ENCODE measurements at places on chromosomes 3 and 15. TPM values are rescaled to one million over a fixed set of nuclear protein-coding genes. Genes with fewer than 3 reads are reported as not detected.
A peak's percentile ranks its signal among the peaks of the same experiment; 100 is the strongest.

GP5 gene
- total RNA-seq, result 1.1 TPM

CD200R1 gene
- under 0.01 TPM for total RNA-seq

MGA gene
- 29.9 TPM for total RNA-seq

ANKRD63 gene
- total RNA-seq, result not detected

CAPN3 gene
- 369 TPM for total RNA-seq

CHRFAM7A gene
- total RNA-seq, result 19.9 TPM

TMCO5A gene
- not detected for total RNA-seq

GRCh38 chr3:24162929-24163328 is 217.8 kb downstream of the NR1D2 start:
- no peak overlapping the region for H3K4me3 ChIP-seq
- no peaks in the 10 kb centered on the region for H3K36me3 ChIP-seq
- H3K27ac ChIP-seq, result no peak overlapping the region
- peaks cover 6% of the 10 kb centered on the region for H3K4me1 ChIP-seq
- H3K27me3 ChIP-seq, result no peaks in the 10 kb centered on the region

DNA sequence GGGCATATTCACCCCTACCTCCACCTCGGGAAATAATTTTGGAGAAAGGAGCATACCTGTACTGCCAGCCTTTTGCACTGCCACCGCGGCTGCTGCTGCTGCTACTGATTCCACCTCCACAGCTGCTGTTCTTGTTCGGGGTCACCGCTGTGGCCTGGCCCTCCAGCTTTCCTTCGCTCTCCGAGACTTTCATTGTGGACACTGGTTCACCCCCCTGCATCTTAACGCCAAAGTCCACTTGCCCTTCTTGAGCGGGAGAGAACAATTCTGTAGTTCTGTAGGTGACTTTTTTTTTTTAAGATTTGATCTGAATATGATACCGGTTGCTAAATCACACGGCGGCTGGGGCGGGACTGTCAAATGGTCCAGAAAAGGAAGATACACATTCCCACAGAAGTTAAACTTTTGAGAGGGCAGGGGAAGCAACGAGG is 701 bp downstream of the OSBPL11 start:
- no peaks in the 10 kb centered on the region for H3K36me3 ChIP-seq
- no peak for DNase-seq
- peak overlapping the region; percentile 80 for H3K4me3 ChIP-seq
- H3K4me1 ChIP-seq, result peaks cover 55% of the 10 kb centered on the region

- H3K4me3 ChIP-seq, result no peak overlapping the region
- no peak for DNase-seq
- H3K27ac ChIP-seq, result peak overlapping the region; percentile 71
- no peaks in the 10 kb centered on the region for H3K36me3 ChIP-seq
- H3K27me3 ChIP-seq, result no peaks in the 10 kb centered on the region
Observed at GRCh38 chr15:59168536-59168935, 38.1 kb upstream of the LDHAL6B start.

GRCh38 chr3:8512234-8512633 is 10.6 kb downstream of the LMCD1 start:
- H3K27me3 ChIP-seq, result no peaks in the 10 kb centered on the region
- no peak overlapping the region for H3K4me3 ChIP-seq
- H3K36me3 ChIP-seq, result no peaks in the 10 kb centered on the region
- DNase-seq, result no peak
- peak overlapping the region; percentile 20 for H3K27ac ChIP-seq
- H3K4me1 ChIP-seq, result peaks cover 45% of the 10 kb centered on the region

GRCh38 chr15:101246824-101247745 is 4.8 kb downstream of the CHSY1 start:
- H3K4me1 ChIP-seq, result peaks cover 60% of the 10 kb centered on the region
- DNase-seq, result no peak
- H3K27ac ChIP-seq, result peak overlapping the region; percentile 48
- no peaks in the 10 kb centered on the region for H3K27me3 ChIP-seq
- H3K36me3 ChIP-seq, result no peaks in the 10 kb centered on the region

GRCh38 chr3:166582236-166582635 is 745.0 kb upstream of the BCHE start:
- H3K27me3 ChIP-seq, result no peaks in the 10 kb centered on the region
- no peaks in the 10 kb centered on the region for H3K4me1 ChIP-seq
- DNase-seq, result no peak
- H3K4me3 ChIP-seq, result no peak overlapping the region
- no peak overlapping the region for H3K27ac ChIP-seq

DNA sequence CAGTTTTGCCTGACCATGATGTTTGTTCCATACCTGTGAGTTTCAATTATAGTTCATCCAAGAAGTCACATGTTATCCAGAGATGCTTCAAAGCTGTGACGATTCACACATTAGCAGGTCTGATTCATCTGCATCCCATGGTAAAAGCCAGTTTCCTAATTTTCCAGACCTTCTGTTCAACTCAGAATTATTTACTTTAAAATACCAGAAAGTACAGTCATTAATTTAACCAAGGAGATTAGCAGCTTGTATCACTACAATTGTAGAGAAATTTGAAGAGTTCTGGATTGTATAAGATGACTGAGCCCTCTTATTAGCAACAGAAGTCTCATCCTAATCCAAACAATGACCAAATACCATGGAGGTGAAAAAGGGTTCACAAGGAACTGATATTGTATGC is 76.1 kb upstream of the THBS1 start:
- H3K4me3 ChIP-seq, result no peak overlapping the region
- DNase-seq, result no peak
- no peaks in the 10 kb centered on the region for H3K36me3 ChIP-seq
- no peaks in the 10 kb centered on the region for H3K27me3 ChIP-seq

DNA sequence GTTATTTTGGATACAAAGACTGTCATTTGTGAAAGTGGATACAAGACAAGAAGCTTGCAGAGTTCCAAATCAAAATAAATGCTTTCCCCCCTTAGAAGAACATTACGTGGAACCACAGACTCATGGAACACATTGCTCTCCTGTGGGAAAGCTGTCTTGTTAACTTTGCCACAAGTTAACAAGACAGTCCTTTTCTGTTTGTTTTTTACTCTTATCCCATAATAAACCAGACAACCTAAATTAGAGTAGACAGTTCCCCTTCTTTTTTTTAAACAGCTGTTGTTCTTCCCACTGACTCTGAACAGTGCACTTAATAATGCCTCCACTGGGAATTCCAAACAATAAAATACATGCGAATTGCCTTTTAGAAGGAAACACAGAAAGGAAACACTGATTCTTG is 255.3 kb upstream of the UBE2E2 start:
- H3K36me3 ChIP-seq, result no peaks in the 10 kb centered on the region
- no peak for DNase-seq
- no peaks in the 10 kb centered on the region for H3K4me1 ChIP-seq
- no peak overlapping the region for H3K4me3 ChIP-seq
- H3K27ac ChIP-seq, result no peak overlapping the region
- no peaks in the 10 kb centered on the region for H3K27me3 ChIP-seq

DNA sequence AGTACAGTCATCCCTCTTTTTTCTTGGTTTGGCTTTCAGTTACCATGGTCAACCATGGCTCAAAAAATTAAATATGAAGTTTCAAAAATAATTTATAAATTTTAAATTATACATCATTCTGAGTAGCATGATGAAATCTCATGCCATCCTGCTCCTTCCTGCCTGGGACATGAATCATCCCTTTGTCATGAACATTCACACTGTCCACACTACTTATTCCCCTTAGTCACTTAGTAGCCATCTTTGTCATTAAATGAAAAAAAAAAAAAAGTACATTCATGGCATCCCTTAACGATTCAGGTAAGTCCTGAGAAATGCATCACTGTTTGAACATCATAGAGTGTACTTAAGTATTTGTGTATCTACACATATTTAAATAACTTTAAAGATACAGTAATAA is 1046.3 kb downstream of the ROBO2 start:
- H3K36me3 ChIP-seq, result no peaks in the 10 kb centered on the region
- H3K27me3 ChIP-seq, result no peaks in the 10 kb centered on the region
- H3K27ac ChIP-seq, result no peak overlapping the region
- H3K4me3 ChIP-seq, result no peak overlapping the region
- no peaks in the 10 kb centered on the region for H3K4me1 ChIP-seq

DNA sequence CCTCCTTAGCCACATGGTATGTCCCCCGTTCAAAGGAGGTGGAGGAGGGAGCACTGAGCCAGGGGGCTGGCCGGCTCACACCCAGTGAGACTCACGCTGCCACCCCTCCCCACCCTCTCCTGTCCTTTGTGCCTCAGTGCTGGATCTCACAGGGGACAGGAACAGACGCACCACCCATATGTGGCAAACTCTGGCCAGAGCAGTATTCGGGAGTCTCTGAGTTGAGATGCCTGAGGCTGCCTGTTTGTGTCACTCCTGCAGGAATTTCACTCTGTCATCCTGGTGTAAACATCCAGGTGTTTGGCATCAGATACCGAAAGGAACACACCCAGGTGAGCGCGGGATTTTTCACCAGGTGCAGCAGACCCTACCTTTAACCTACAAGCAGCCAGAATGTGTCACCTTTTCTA is 25.7 kb downstream of the RGMA start:
- no peaks in the 10 kb centered on the region for H3K36me3 ChIP-seq
- H3K27ac ChIP-seq, result no peak overlapping the region
- peaks cover 3% of the 10 kb centered on the region for H3K4me1 ChIP-seq
- H3K27me3 ChIP-seq, result no peaks in the 10 kb centered on the region
- DNase-seq, result no peak

GRCh38 chr3:45887759-45888511 is 1.6 kb downstream of the CCR9 start:
- H3K4me3 ChIP-seq, result no peak overlapping the region
- no peaks in the 10 kb centered on the region for H3K4me1 ChIP-seq
- no peaks in the 10 kb centered on the region for H3K36me3 ChIP-seq
- H3K27me3 ChIP-seq, result no peaks in the 10 kb centered on the region
- peak; percentile 23 for DNase-seq

GRCh38 chr3:72353236-72354128 is 494.8 kb downstream of the SHQ1 start:
- no peaks in the 10 kb centered on the region for H3K36me3 ChIP-seq
- H3K4me3 ChIP-seq, result no peak overlapping the region
- no peak for DNase-seq
- H3K4me1 ChIP-seq, result no peaks in the 10 kb centered on the region
- no peaks in the 10 kb centered on the region for H3K27me3 ChIP-seq

DNA sequence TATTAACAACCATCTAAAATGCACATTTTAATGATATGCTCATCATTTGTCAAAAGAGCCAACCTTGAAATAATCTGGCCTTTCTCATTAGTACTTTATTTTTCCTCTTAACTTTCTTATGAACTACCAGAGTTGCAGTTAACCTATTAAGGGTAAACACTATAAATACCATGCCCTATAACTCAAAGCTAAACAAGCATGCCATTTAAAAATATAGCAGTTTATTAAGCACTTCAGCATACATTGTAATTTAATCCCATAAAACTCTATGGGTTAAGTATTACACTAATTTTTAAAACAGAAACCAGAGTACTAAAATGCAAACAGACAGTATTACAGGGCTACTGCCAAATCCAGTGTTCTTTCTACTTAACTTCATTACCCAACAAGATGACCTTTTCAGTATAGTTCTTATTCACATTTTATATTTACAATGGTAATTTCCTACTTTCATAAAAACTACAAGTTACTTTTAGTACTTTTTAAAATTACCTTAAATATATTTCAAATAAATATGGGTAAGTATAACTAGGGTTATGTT is 11.8 kb downstream of the NPTN start:
- DNase-seq, result no peak
- no peak overlapping the region for H3K4me3 ChIP-seq
- H3K36me3 ChIP-seq, result no peaks in the 10 kb centered on the region
- peaks cover 50% of the 10 kb centered on the region for H3K4me1 ChIP-seq

- H3K4me3 ChIP-seq, result no peak overlapping the region
- DNase-seq, result no peak
- H3K4me1 ChIP-seq, result no peaks in the 10 kb centered on the region
- peaks cover 76% of the 10 kb centered on the region for H3K36me3 ChIP-seq
Observed at GRCh38 chr15:74631935-74632560, 16.4 kb downstream of the CLK3 start.

- peaks cover 36% of the 10 kb centered on the region for H3K4me1 ChIP-seq
- H3K4me3 ChIP-seq, result no peak overlapping the region
- H3K36me3 ChIP-seq, result no peaks in the 10 kb centered on the region
- no peak overlapping the region for H3K27ac ChIP-seq
Observed at GRCh38 chr3:29764041-29764440, 483.2 kb downstream of the RBMS3 start.

- H3K27ac ChIP-seq, result peak overlapping the region; percentile 76
- DNase-seq, result no peak
Observed at GRCh38 chr3:195905970-195906864, 2.1 kb downstream of the TNK2 start.

- H3K36me3 ChIP-seq, result no peaks in the 10 kb centered on the region
- no peak for DNase-seq
- H3K27ac ChIP-seq, result no peak overlapping the region
- no peak overlapping the region for H3K4me3 ChIP-seq
Observed at GRCh38 chr15:93203036-93203435, 114.0 kb upstream of the RGMA start.

DNA sequence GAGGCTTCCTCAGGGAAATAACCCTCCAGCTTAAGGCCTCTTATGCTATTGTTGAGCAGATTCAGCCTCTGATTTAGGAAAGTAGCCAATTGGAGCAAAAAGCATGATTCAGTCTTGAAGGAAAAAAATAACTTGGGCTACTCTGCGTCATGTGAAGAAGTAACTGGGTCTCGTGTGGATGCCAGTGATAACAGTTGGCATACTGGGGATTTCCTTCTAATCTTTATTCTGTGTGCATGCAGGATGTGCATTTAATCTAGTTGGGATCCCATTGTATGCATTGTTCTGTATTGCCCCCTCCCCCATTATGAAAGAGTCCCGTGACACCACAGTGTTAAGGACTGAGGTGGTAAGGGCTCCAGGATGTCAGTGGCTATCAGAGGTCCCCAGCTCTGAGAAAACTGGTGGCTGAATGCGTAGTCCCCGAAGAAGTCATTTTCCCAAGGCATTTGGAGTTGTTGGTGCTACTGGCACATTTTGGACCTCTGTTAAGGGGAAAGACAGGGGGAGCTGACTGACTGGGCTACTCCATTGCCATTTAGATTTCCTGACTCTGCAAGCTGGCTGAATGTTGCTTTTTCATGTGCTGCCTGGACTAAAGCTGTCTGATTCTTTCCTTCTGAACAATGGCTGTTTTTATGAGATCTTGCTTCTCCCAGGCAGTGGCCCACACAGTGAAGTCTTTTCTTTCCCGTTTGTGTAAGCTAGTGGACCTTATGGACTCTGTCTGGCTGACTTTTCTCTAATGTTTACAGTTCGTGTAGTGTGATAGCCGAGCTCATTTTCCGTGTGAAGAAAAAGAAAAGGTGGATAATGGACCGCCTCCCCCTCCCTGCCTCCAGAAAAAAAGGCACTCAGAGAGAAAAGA is 38.4 kb upstream of the TRAK1 start:
- H3K4me1 ChIP-seq, result peaks cover 28% of the 10 kb centered on the region
- H3K27me3 ChIP-seq, result no peaks in the 10 kb centered on the region
- H3K36me3 ChIP-seq, result no peaks in the 10 kb centered on the region
- H3K27ac ChIP-seq, result peak overlapping the region; percentile 75
- no peak overlapping the region for H3K4me3 ChIP-seq

DNA sequence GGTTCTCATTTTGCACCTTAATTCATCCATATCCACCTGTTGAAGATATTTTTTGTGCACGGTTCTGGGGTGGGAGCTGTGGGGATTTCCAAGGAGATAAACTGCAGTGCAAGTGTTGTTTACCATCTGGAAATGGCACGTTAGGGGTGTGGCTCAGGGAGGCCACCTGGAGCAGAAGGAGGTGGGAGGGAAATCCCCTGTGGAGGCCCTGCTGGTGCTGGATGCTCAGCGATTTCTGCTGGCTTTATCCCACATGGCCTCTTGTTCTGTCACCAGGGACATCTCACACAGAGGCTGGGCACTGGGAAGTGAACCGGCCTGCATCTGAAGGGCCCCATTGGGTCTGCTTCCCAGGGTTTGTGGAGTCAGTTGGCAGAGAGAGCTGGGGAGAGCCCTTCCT is 24.3 kb downstream of the TRPM1 start:
- DNase-seq, result no peak
- no peak overlapping the region for H3K27ac ChIP-seq

GRCh38 chr15:85871545-85871944 is 76.8 kb upstream of the KLHL25 start:
- no peak for DNase-seq
- H3K4me3 ChIP-seq, result no peak overlapping the region
- no peaks in the 10 kb centered on the region for H3K27me3 ChIP-seq
- no peaks in the 10 kb centered on the region for H3K4me1 ChIP-seq
